ENCODE measurements at places on chromosomes 11 and 22. TPM values are rescaled to one million over a fixed set of nuclear protein-coding genes. Genes with fewer than 3 reads are reported as not detected.

DNA sequence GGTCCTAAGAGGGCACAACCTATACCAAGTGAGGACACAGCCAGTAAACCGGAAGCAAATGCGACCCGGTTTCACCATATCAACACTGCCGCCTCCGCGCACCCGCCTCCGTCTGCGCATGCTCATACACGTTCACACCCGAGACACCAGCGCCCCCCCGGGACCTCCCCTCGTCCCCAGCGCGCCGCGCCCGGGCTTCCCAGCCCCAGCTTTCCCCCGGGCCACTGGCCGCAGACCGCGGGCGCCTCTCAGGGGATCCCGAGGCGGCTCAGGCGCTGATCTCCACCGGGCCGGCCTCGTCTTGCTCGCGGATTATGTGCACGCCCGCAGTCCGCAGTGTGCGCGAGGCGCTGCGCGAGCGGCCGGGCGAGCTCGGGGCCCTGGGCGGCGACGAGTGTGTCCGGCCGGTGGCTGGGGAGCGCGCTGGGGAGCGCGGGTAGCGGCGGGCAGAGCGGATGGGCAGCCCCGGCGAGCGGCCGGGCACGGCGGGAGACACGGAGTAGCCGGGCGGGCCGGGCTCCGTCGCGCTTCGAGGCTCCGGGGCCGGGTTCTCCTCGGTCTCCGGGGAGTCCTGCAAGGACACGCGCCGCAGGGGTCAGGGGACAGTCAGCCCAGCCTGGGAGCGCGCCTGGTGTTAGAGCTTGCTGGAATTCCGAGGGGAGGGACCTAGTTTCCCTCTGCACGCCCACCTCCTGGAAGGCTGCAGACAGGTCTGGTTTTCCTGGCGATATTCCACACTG is 2.0 kb downstream of the HEPN1 start:
- no peak overlapping the region for H3K4me3 ChIP-seq
- no peak overlapping the region for H3K27ac ChIP-seq
- H3K27me3 ChIP-seq = peaks cover 65% of the 10 kb centered on the region

DNA sequence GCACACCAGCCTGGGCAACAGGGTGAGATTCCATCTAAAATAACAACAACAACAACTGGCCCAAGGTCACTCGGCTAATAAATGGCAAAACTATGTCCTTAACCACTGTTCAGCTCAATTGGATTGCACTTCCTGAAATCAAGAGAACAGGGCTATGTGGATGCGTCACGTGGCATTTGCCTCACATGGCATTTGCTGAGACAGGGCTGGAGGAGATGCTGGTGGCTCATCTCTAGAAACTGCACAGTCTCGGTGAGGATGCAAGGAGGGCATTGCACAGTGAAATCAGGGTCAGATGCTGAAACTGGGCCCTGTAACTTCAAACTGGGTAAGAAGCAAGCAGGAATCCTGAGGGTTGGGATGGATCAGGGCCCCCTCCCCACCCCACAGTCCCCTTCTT is 171.9 kb downstream of the BUD13 start:
- no peak overlapping the region for H3K4me3 ChIP-seq
- H3K27me3 ChIP-seq = peaks cover 82% of the 10 kb centered on the region
- H3K4me1 ChIP-seq = no peaks in the 10 kb centered on the region

GRCh38 chr11:60511393-60511792 is 3.8 kb upstream of the MS4A13 start:
- no peak overlapping the region for H3K27ac ChIP-seq
- no peaks in the 10 kb centered on the region for H3K4me1 ChIP-seq
- DNase-seq = no peak
- no peak overlapping the region for H3K4me3 ChIP-seq
- no peaks in the 10 kb centered on the region for H3K36me3 ChIP-seq
- H3K27me3 ChIP-seq = no peaks in the 10 kb centered on the region

DNA sequence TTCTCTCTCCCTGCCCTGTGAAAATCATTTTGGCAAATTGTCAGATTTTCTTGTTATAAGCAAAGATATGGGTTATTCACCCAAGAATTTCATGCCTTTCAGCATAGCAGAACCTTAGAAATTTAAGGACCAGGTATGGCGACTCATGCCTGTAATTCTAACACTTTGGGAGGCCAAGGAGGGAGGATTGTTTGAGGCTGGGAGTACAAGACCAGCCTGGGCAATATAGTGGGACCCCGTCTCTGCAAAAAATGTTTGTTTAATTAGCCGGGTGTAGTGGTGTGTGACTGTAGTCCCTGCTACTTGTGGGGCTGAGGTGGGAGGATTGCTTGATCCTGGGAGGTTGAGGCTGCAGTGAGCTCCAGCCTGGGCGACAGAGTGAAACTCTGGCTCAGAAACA is 27.6 kb downstream of the APLP2 start:
- H3K4me3 ChIP-seq = no peak overlapping the region
- H3K27me3 ChIP-seq = no peaks in the 10 kb centered on the region
- no peak overlapping the region for H3K27ac ChIP-seq
- DNase-seq = no peak
- no peaks in the 10 kb centered on the region for H3K36me3 ChIP-seq

DNA sequence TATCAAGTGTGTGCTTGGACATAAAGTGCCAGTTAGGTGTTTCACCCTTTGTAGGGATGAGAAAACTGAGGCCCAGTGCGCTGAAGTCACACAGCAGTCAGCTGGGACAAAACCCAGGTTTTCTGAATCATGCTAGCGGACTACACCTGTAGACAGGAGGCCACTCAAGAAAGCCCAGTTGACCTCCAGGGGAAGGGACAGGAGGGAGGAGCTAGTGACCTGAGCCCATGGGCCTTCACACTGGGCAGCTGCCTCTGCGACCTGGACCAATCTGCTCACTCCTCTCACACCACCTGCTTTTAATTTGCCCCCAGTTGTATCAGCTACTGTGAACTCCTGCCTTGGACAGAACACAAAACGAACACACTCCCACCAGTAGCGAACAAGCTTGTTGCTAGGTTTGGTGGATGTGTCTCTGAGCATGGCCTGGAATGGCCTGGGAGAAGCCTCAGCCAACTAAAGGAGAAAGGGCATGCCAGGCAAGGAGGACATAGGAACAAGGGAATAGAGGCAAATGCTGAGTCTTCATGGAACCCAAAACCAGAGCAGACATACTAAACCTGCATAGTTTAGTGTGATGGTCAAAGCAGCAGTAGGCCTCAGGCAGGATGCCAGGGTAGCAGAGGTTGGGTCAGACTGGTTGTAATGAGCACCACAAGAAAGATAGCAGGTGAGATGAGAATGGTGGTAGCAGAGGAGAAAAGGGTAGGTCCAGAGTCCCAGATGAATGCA is 7.2 kb downstream of the LMO1 start:
- no peak overlapping the region for H3K27ac ChIP-seq
- DNase-seq = no peak
- no peak overlapping the region for H3K4me3 ChIP-seq
- H3K36me3 ChIP-seq = no peaks in the 10 kb centered on the region

DNA sequence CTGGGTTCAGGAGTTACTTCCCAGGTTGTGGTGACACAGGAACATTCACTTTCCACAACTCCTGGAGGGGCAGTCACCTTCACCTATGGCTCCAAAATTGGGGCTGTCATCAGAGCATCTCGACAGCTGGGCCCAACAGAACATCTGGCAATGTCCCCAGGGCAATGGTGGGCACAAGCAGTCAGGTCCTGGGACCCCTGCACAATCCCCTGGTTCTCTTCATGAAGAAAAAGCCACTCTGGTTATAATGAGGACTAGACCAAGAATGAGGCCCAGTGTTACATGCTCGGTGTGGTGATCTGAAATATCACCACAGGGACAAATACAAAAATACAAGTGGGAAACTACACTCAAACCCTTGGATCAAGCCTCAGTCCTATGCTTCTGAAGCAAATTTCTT is 89.0 kb upstream of the VPREB1 start:
- no peak for DNase-seq
- H3K4me1 ChIP-seq = no peaks in the 10 kb centered on the region
- no peak overlapping the region for H3K27ac ChIP-seq
- H3K27me3 ChIP-seq = peaks cover 78% of the 10 kb centered on the region
- no peak overlapping the region for H3K4me3 ChIP-seq
- H3K36me3 ChIP-seq = no peaks in the 10 kb centered on the region

- H3K4me3 ChIP-seq = no peak overlapping the region
- no peak overlapping the region for H3K27ac ChIP-seq
- H3K36me3 ChIP-seq = no peaks in the 10 kb centered on the region
- no peaks in the 10 kb centered on the region for H3K27me3 ChIP-seq
- H3K4me1 ChIP-seq = no peaks in the 10 kb centered on the region
Observed at GRCh38 chr11:127050186-127050585, 49.6 kb upstream of the KIRREL3 start.

DRD4 gene
- total RNA-seq = 1.3 TPM

ELFN2 gene
- total RNA-seq = 1.5 TPM

DMC1 gene
- total RNA-seq = 4.4 TPM

All from Calu3 (cell line).